ENCODE measurements at places on chromosomes 2 and 18.

GRCh38 chr2:85828725-85829124, 60.1 kb downstream of the ST3GAL5 start:
- no peak for DNase-seq

DNA sequence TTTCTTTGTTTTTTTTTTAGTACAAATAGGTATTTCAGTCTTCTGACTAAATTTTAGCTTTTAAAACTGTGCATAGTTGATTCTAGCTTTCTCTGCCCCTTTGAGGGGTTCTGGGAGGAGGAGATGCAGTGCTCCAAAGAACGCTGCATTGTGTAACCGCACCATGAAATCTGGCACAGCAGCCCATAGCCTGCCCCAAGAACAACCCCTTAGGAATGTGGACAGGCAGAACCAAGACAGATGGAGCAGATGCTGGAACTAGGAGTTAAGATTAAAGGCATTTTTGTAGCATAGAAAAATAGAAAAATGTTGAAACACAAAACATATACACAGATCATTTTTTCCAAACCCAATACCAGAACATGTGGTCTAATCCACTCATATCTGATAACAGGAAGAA, 187.5 kb downstream of the SCG2 start:
- DNase-seq, result no peak

DNA sequence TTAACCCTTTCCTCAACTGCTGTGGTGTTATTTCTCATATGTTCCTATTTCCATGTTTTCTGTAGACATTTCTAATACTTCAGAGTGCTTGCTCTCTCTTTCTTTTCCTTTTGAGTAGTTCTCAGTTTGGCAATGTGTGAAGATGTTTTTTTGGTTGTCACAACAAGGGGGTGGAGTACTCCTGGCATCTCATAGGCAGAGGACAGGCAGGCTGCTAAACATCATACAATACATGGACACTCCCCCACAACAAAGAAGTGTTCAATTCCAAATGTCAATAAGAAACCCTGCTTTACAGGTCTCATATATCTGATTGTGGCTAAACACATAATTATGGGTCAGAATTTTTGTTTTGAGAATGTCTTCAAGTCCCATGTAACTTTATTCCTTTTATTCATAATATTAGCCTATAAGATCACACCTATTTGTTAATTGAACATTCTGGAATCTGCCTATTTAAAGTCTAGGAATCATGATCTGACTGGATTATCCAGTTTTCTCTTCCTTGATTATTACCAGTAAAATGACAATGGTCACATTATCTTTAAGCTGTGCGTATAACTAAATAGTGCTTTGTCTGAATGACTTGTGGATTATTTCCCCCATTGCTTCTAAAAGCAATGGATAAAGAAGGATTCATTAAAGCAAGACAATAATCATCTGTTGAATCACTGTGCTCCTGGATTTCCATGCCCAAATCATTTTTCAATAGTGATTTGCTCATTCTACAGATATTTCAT, 46.8 kb upstream of the ITPRID2 start:
- no peak for DNase-seq

GRCh38 chr2:224444021-224444420, 42.1 kb upstream of the FAM124B start:
- no peak for DNase-seq

DNA sequence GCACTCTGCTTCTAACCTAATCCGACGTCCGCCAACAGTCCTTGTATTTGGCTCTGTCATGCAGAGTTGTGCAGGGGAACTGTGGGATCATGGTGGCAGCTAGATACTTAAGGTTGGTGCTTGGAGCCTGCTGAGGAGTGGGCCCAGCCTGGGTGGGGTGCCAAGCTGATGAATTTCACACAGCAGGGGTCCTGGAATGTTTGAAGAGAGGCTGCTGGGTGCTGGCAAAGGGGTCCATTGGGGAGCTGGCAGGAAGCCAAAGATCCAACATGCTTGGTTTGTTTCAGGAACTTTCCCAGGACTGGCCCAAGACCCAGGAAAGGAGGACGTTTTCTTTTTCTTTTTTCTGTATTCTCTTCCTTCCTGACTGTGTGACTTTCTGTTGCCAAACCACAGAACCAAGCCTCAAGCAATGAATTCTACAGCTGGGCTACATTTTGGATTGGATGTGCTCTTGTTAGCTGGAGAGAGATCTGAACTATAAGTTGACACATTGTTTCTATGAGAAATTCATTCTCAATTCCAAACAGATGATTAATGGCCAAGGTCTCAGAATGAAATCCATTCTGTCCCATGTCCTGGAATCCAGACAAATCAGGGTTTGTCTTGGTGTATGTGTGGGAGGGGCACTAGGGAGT, 49.9 kb downstream of the DHRS9 start:
- DNase-seq, result no peak

DNA sequence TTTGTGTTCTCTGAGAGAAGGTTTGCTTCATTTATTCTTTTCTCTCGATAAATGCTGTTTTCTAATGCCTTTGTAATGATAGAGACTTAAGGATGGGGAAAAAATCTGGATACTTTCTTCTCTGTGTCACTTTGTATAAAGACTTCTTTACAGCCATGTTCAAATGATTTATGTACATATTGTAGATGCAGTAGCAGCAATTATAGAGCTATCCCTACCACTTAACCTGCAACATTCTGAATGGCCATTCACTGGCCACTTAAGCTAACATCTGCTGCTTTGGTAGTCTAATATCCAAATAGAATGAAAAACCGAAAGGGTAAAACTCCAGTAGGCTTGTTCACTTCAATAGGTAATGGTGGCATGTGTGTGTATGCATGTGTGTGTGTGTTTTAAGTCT, 97.8 kb downstream of the CSRNP3 start:
- DNase-seq, result no peak

DNA sequence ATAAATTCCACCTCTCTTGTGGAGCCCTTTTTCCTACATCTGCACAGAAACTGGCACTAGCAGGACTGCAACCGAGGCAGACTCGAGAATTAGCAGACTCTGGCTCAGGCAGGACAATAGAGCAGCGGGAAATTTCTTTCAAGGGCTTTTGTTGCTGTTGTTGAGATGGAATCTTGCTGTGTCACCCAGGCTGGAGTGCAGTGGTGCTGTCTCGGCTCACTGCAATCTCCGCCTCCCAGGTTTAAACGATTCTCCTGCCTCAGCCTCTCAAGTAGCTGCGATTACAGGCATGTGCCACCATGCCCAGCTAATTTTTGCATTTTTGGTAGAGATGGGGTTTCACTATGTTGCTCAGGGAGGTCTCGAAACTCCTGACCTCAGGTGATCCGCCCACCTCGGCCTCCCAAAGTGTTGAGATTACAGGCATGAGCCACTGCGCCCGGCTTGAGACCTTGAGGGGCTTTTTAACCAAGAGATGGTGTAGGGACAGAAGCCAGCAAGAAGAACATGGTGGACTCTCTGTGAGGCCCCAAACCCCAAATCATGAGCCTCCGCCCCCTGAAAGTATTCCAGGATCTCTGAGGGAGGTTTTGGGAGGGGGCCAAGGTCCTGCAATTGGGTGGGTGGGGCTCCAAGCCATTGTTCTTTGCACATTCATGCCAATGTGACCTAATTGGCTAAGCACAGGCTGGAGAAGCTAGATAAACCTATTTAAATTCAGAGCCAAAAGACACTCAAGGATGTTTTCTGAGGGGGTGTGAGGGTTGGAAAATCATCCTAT, 68.4 kb upstream of the MSH2 start:
- no peak for DNase-seq

DNA sequence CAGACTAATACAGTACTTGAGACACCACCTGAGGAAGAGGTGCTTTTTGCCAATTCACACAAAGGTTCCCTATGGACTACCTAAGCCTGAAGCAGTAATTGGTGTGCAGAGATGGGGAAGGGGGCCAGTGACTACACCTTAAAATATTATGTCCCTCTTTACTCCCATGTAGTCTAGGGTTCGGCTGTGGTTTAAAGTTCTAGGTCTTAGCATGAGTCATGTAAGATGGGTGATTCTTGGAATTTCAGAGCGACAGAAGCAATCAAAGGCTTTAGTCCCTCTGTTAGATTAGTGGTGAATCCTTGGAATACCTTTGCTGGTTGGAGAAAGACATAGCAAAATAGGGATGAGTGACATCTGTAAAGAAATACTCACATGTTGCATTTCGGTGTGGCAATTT, 14.3 kb upstream of the CCDC85A start:
- DNase-seq, result no peak

- no peak for DNase-seq
Measured at GRCh38 chr2:46913471-46914381, 1.9 kb downstream of the MCFD2 start.

DNA sequence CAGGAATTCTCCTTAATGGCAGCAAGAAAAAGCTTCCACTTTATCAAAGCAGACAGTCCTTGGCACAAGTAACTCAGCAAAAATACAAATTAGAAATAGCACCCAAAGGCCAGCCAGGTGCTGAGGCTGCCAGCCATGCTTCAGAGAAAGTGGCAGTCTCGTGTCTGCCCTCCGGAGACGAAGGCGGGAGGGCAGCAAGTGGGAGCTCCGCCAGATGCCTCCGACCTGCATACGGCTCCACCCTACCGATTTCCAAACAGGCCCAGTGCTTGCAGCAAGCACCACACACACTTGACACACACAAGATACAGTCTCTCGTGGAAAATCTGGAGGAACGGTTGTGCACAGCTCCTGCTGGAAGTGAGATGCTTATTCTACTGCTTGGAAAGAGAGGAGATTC, 134.9 kb upstream of the REV1 start:
- DNase-seq, result no peak

DNA sequence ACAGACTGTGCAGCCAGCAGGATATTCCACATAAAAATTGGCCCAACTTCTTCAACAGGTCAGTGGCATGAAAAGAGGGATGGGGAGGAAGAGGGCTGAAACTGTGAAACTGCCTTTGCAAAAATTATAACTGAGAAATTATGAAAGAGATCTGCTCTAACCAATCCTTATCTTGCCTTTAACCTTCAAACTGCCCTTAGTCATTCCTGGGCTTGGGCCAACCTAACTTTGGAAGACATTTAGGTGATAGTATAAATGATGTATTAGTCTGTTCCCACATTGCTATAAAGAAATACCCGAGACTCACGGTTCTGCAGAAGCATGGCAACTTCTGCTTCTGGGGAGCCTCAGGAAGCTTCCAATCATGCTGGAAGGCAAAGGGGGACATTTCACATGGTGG, 74.5 kb downstream of the RPL31 start:
- no peak for DNase-seq

GRCh38 chr2:67318993-67319481, 78.1 kb upstream of the ETAA1 start:
- DNase-seq, result no peak

GRCh38 chr2:189545418-189545817, 35.2 kb downstream of the SLC40A1 start:
- DNase-seq, result no peak

DNA sequence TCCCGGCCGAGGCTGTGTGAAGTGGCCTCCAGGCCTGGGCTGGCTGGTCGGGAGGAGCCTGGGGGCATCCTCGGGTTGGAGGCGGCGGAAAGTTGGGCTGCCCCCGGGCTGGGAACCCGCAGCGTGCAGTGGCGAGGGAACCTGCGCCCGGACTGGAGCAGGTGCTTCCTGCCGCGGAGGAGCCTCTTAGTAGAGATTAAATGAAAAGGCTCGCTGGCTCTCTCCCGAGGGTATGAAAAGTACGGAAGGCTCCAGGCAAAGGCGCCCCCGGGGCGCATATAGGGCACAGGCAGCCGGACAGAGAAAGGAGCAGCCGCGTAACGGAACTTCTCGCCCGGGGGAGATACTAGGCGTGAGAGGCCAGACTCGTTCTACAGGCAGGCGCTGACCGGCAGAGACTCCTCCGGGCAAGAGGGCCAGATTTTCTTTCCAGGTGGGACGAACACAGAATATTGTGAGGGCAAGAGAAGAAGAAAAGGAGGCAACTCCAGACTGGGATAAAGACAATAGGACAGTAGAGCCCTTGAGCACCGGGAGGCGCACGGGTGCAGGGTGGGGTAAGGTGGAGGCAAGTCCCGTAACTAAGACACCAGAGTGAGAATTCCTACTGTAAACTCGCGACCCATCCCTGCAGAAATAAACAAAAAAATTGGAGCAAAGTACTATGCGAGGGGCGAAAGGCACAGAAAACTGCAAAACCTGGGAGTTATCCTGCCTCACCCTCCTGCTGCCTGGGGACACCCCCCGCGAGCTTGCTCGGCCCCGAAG, 816 bp downstream of the CDH2 start:
- DNase-seq, result no peak

DNA sequence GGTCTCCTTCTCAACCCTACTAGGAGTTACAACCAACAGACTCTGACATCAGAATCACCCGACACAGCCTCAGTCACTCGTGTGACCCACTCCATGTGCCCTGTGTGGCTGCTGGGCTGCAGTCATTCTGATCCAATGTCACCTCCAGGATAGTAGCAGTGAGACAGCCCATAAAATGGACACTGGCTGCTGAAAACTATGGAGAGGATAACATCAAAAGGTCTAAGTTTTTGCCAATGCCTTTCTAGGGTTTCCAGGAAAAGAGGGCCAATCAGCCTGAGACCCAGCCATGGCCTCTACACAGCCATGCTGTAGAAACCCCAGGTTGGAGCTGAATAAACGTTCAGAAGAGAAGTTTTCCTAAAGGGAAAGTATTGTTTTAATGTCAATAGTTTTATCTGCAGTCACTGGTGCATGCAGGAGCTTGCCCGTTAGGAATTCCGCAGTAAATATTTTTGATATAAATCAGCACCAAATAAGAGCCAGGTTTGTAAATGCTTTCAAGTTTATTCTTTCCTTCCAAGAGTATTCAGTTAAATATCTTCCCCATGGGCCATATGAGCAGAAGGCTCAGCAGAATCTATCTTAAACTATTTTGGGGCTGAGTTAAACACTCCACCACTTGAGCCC, 92.2 kb upstream of the PID1 start:
- no peak for DNase-seq

DNA sequence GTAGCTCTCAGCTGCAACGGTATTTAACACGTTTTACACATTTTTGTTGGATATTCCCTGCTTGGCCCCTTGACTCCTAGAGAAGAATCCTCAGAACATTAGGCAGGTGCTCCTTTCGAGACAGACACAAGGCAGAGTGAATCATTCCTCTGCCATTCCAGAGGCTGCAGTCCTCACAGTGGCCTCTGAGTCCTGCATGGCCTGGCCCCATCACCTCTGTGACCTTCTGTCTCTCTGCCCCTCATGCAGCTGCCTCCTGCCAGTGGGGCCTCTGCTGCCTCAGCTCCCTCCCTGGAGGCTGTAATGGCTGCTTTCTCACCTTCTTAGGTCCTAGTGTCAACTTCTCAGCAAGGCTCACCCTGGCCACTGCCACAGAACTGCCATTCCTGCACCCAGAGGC, 101.3 kb downstream of the PTPRM start:
- DNase-seq, result no peak
